HTR-8/SVneo (cell line): ENCODE measurements at places on chromosomes 13 and 19.

- DNase-seq = no peak
Measured at GRCh38 chr13:37123337-37123736, 17.9 kb upstream of the CSNK1A1L start.

GRCh38 chr13:53507741-53508140, 479.1 kb downstream of the OLFM4 start:
- no peak for DNase-seq

GRCh38 chr13:100341327-100341726, 247.3 kb downstream of the GGACT start:
- DNase-seq = no peak

- DNase-seq = no peak
Measured at GRCh38 chr19:18059902-18060301, 26.8 kb downstream of the IL12RB1 start.

- DNase-seq = no peak
Measured at GRCh38 chr13:94825507-94825906, 113.2 kb upstream of the SOX21 start.

DNA sequence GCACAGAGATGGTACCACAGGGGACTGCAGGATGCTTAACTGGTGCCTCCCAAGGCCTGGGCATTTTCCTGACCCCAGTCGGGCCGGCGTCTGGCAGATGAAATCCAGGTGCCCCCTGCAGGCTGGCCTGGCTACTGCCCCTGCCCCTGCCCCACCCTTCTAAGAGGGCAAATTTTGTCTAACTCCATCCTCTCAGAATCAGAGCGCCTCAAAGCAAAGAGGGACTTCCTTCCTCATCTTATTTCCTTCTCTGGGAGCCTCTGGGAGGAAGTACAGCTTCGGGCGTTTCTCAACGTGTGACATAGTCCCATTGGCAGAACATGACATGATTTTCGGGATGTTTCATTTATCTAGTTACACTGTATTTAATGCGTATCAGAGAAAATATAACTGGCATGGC, 2.7 kb downstream of the PRKACA start:
- peak; percentile 43 for DNase-seq
